ENCODE measurements at places on chromosomes 11 and 22.

- no peak for DNase-seq
Observed at GRCh38 chr11:36868380-36868779, 270.3 kb upstream of the RAG2 start.

DNA sequence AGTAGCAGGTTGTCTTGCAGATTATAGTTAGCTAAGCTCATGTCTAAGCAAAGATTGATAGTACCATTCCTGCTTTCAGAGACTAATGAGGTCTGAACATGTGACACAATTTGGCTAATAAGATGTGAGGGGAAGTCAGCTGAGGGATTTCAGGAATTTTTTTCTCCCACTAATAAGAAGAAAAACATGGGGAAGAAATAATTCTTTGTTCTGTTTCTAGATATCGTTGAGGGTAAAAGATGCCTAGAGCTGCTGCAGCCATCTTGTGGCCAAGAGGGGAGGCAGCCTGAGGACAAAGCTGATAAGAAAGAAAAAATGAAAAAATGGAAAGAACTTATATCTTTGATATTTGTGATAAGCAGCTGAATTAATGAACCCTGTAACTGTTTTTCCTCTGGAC lies 1334.4 kb downstream of the LRRC4C start:
- DNase-seq: no peak

GRCh38 chr11:77446911-77447629 lies 26.8 kb downstream of the PAK1 start:
- DNase-seq: no peak

DNA sequence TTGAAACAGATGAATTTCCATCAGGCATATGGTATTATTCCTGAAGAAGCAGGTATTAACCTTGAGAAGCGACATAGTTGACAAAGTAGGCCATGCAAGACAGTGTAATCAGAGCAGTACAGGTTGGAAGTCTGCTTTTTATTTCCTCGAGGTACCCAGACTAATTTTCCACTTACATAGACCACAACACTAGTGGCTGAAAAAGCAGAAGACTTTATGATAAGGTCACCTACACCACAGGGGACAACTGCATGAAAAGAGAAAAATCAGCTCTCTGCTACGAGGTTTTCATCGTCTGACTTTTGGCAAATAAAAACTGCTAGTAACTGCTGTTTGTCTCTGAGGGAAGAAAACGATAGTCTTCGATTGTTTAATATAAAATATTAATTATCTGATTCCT lies 77.5 kb downstream of the CNTN5 start:
- DNase-seq: no peak

Data from activated T-helper 2 cell treated with anti-CD3 and anti-CD28 coated beads, Interferon-gamma antibody, Interleukin-2, Interleukin-4, amounts not matched to agents 10 μg/mL and 5 μg/mL and 100 μg/mL, durations not matched to agents 14 hours and 24 hours and 36 hours (primary cell).